NCI-H1092 treated with DMSO at 0.1 percent for 48 hours (cell line): ENCODE measurements at places on chromosomes 1 and 21.

- no peak for DNase-seq
Observed at GRCh38 chr1:57887964-57888491, 464.2 kb upstream of the DAB1 start.

DNA sequence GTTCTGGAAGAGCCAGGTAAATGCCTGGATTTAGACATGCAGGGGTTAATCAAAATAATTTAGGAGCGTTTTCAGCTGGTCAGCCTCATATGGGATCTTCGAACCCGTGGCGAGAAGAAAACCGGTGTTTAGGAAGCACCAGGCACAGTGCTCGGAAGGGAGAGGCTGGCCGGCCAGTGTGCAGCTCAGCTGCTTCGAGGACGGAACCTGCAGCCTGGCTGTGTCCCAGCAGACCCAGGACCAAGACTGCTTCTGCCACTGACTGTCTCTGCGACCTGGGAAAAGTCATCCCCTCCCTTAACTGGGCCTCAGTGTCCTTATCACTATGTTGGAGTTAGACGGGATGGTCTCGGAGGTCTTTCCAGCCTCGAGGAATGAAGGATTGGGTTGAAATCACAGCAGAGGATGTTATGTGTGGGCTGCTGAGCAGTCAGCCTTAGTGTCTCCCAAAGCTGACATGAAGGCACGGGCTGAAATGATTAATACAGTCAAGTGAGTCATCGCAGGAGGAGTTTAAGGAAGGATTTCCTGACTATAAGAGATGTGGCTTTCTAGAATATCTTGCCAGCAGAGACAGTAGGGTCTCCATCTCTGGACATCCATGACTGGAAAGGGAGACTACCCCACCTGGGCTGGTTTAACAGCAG, 20.8 kb downstream of the PPFIA4 start:
- no peak for DNase-seq

DNA sequence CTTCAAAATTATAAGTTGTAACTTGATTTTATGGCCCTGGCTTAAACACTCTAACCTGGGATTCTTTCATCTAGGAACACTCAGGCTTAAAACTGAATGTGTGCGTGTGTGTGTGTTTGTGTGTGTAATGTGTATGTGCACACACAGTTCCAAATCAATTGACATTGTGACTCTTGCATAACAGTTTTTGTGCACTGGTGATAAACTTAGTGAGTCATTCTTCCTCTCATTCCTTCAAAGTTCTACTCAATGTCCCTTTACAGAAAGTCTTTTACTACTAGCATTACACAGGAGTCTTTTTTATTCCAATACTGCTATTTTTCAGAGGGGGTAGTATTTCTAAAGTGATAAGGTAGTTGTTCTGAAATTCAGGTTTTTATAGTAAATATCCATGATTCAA, 943.6 kb downstream of the KCNT2 start:
- no peak for DNase-seq

DNA sequence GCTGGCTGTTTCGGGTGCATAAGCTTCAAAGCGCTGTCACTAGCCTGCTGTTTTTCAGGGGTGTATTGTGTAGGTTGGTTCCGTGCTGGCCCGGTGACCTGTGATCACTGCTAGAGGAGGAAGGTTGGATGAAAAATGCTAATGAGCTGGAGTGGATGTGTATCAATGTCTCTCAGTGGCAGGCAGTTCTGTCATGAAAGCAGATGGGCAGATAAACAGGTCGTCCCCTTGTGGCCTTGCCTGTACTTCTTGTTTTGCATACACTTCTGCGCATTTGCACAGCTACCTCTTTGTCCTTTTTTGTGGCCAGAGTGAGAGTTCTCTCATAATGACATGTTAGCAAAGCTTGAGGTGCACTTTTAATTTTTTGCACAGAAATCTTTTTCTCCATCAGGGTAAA, 2.9 kb downstream of the SELENON start:
- no peak for DNase-seq

DNA sequence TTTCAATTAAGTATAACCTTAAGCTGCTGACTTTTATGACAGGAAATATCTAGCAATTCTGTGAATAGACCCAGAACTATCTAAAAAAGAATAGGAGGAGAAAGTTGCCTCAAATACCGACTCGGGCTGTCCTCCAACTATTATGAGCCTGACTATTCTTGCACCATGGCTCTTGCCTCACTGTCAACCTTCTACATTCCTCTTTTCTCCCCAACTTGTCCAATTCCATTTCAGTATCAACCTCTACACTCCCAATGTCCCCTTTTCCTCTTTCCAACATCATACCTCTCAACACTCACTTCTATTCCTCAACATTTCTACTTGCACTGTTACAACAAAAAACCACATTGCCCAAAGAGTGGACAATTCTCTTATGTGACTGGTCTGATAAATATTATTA, 2.3 kb downstream of the ZZZ3 start:
- DNase-seq: no peak

DNA sequence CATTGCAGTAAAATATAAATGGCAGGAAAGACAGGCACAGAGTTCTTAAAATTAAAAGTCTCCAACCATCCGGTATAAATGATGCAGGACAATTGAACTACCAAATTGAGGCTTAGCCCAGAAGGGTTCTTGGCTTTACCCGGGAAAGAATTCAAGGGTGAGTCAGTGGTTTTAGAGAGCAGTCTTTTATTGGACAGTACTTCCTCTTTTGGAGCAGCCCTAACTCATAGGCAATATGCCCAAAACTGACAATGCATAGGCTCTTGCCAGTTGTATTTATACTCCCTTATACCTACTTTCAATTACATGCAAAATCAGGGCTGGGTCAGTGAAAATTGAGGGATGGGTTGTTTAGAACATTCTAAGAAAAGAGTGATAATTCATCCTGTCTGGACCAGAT, 1628.9 kb upstream of the PRMT6 start:
- DNase-seq: no peak

GRCh38 chr1:153945131-153945794, 1.3 kb downstream of the DENND4B start:
- no peak for DNase-seq

DNA sequence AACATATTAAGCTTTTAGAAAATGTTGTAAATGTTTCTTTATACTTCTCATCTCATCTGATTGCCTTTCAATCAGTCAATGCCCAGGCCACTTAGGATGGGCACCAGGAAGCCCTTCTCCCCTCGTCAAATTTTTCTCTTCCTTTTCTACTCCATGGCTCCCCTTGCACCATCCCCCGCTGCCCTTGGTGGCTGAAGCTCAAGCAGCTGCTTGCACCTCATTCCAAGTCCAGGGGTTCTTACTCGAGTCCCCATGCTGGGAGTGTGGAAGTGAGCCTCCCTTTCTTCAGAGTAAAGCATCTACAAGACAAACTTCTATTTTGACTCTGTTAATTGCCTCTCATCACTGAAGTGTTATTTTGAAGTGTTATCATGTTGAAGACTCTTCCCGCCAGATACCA, 39.7 kb upstream of the KRTAP11-1 start:
- no peak for DNase-seq

- no peak for DNase-seq
Observed at GRCh38 chr1:153789478-153790034, 14.3 kb downstream of the SLC27A3 start.

DNA sequence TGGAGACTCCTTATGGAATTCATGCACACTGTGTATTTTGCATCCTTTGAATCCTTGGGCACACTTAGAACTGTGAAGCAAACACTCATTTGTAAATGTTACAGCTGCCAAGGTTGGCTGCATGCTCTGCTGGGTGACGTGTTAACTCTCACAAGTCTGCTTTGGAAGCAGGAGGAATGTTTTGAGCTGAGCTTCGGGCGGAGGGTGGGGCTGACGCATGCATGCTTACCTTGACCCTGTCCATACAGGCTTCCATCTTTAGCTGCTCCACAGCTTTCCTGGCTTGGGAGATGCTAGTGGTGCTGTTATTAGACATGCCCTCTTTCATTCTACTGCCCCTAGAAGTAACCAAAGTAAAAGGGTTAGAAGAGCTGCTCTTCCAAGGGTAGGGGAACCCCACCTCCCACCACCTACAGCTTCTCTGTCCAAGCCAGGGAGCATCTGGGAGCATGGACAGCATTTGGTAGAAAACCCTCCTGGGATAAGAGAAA, 66.0 kb downstream of the GNG4 start:
- no peak for DNase-seq

DNA sequence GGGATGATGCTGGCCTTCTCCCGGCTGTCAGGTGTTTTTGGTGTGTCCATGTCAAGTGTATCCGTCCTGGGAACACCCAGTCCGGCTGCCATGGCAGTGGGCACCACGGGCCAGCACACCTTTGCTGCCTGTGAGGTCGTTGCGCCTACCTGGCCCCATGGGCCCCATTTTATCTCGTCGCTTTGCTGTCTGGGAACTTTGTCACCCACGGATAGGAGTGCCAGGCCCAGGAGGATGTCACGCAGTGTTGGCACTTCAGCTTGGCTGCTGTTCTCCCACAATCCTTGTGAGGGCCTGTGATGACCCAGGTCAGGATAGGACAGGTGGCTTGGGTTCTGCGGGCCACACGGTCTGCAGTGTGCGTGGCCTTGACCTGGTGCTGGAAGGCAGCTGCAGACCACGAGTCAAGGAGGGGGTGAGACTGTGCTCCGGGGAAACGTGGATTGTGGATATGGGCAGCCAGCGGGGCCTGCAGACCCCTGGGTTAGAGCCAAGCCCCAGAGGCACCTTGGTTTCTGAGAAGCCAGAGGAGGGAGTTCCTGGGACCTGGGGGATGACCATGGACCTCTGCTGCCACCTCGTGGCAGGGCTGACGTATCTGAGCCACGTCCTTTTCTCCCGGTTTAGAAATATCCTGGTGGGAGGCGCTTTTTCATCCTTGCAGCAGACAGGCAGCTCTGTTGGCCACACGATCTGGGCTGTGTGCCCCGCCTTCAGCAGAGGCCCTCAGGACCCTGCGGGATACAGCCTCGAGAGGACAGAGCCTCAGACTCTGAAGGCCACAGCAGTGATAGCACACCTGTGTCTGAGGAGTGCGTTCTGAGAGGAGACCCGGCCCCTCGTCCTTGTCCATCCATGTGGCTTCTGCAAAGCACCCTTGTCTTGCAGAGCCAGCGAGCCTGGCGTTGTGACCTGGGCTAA, 161.1 kb upstream of the COL6A1 start:
- DNase-seq: peak; percentile 79

- DNase-seq: no peak
Observed at GRCh38 chr1:227356620-227357146, 38.4 kb upstream of the CDC42BPA start.

- DNase-seq: no peak
Observed at GRCh38 chr1:174795806-174796205, 203.9 kb upstream of the CACYBP start.

GRCh38 chr1:35490250-35490649, 67.0 kb downstream of the KIAA0319L start:
- no peak for DNase-seq

DNA sequence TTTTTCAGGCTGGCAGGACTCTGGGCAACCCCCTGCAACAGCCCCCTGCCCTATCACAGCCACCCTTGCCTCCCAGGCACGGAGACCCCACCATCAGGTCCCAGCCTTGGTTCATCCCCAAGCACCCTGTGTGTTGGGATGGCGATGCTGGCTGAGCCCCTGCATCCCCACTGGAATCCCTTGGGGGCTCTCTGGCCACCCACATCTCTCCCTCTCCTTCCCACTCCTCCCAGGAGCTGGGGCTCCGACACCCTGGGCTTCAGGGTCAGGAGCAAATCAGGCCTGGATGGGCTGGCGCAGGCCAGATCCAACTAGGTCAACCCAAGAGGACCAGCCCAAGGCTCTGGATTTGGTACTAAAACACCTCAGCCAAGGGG, 25.9 kb downstream of the COL6A1 start:
- no peak for DNase-seq

- DNase-seq: no peak
Observed at GRCh38 chr1:19306941-19307340, 5.0 kb downstream of the AKR7A2 start.

GRCh38 chr21:25171438-25171837, 435.8 kb downstream of the MRPL39 start:
- no peak for DNase-seq

GRCh38 chr1:15454256-15454655, 2.3 kb upstream of the CELA2A start:
- DNase-seq: no peak
